ENCODE measurements at places on chromosomes 5 and 9.

DNA sequence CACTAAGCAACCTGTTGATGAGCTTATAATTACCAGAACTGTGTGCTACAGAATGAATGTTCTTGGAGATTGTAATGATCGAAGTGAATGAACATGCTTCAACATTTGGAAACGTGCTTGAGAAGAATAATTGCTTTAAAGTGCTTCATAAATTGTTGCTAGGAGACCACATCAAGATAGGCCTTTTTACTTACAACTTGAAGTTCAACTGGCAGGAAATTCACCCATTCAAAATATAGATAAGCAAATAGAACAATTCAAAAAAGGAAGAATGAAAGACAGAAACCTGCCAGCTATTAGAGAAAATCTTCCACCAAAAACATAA lies 38.0 kb upstream of the SLC44A1 start:
- DNase-seq: no peak

DNA sequence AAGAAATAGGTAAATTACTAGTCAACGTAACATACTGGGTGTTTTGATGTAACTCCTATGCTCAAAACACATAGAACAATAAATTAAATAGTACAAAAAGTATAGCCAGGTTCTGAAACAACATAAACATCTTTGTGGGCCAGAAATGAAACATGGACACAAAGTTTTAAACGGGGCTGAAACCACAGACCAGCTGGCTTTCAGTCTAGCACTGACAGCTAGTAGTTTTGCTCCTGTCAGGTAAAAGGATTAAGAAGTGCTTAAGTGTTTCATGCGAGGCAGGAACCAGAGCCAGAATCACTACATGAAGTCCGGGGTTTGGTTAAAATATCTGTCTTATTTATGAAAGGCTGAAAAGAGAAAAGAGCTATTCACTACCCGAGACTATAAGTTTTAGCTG lies 19.5 kb downstream of the DCAF10 start:
- no peak for DNase-seq

- no peak for DNase-seq
These were observed 6.1 kb downstream of the IL12B start for GRCh38 chr5:159324102-159324755.

GRCh38 chr9:13485068-13485596 lies 205.6 kb upstream of the MPDZ start:
- peak; percentile 78 for DNase-seq

- no peak for DNase-seq
These were observed 156.1 kb downstream of the SNX18 start for GRCh38 chr5:54673523-54674225.

DNA sequence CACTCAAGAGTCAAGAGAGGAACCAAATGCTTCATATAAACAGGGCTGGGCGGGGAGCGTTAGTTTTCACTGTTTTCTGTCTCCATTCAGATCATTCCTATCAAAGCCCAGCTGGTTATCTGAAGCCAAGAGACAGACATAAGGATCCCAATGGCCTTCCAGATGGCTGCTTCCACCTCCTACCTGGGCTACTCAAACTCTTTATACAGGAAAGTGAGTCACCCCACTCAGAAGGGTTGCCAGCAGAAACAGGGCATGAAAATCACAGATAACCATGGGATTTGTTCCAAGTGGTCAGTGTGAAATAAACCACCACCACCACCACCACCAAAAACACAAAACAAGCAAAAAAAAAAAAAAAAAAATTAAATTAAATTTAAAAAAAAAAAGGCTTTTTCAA lies 5.5 kb downstream of the PRSS3 start:
- no peak for DNase-seq

- no peak for DNase-seq
These were observed 3.0 kb downstream of the TLE4 start for GRCh38 chr9:79574781-79575180.

DNA sequence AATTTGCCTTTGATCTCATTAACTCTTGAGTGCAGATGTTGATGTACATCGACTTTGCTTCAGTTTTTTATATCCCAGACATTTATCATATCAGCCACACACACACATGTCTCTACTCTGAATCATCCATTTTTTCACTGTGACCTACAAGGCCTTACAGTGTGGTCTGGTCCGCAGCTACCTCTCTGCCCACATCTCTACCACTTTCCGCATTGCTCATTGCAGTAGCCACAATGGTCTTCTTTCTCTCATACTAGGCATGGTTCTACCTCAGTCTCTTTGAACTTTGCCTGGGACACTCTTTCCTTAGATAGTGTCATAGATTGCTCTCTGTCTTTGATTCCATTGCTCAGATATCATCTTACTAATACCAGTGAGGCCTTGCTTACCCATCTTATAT lies 87.9 kb upstream of the FSD1L start:
- DNase-seq: no peak

DNA sequence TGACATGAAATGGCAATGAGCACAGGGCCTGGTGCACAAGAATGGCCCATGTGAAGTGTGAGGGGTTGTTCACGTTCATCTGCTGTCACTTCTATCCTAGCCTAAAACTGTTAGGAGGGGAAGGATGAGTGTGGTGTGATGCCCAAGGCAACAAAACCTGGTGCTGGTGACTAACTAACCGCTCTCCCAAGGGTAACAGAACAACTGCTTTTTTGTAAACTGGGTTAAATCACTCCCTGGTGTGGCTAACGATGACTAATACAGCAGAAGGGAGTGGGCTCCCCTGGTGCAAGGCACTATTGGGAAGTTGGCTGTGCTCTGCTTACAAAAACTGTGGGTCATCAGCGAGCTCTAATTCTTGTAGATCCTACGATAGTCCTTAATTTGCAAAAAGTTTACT lies 103.2 kb upstream of the VCAN start:
- no peak for DNase-seq

DNA sequence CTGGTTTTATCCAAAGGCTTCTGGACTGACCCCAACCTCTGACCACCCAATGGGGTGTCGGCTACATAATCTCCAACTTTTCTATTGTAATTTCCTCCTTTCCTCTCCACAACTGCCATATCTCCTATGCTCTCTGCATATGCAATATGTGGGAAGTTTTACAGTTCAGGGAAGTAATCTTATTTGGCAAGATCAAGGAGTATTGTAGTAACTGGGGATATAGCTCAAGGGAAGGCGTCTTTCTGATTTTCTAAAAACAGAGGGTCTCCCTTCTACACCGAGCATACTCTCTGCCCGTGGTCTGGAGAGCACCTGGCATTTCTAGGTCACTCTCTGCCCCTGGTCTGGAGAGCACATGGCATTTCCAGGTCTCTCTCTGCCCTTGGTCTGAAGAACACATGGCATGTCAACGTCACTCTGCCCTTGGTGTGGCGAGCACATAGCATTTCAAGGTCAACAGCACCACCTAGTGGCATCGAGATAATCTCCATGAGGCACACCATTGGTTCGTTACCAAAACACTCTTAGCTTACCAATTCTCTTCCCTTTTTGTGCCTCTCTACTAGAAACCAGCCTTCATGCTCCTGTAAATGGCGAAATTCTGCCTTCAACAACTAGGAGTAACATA lies 616.4 kb upstream of the NUDT12 start:
- peak; percentile 27 for DNase-seq

GRCh38 chr5:103358305-103358995 lies 99.9 kb downstream of the MACIR start:
- no peak for DNase-seq

- no peak for DNase-seq
These were observed 203.0 kb downstream of the KDM4C start for GRCh38 chr9:6960777-6961176.

- DNase-seq: no peak
These were observed 13.4 kb upstream of the XPA start for GRCh38 chr9:97710356-97711222.

- no peak for DNase-seq
These were observed 119.6 kb downstream of the DROSHA start for GRCh38 chr5:31412324-31412723.

DNA sequence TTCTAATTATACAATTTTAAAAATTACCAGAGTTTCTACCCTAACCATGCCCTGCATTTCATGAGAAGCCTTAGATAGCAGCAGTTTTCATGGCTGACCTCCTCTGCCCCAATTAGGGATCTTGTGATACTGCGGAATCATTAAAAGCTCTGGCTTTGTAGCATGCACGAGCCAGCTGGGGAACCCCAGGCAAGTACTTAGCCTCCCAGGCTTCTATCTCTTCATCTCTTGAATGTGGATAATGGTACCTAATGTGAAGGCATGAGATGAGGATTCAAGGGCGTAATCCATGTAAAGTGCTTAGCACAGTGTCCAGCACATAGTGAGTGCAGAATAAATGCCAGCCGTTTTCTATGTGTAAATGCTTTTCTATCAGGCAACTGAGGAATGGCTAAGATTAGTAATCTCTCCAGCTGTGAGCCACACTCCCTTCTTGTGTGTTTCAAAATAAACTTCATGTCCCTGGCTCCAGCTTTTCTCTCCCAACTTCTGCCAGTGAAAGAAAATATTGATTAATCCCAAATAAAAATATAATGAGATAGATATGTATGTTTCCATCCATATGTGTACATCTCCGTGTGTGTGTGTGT lies 88.4 kb downstream of the APBA1 start:
- no peak for DNase-seq

GRCh38 chr5:123047706-123048105 lies 11.2 kb upstream of the PPIC start:
- DNase-seq: no peak

GRCh38 chr5:1907616-1908015 lies 24.9 kb upstream of the IRX4 start:
- DNase-seq: no peak

- no peak for DNase-seq
These were observed 16.7 kb upstream of the KIF27 start for GRCh38 chr9:83937861-83938455.

GRCh38 chr5:164431634-164432304 lies 926.4 kb downstream of the MAT2B start:
- no peak for DNase-seq

GRCh38 chr9:127509955-127510299 lies 58.6 kb downstream of the LRSAM1 start:
- no peak for DNase-seq

DNA sequence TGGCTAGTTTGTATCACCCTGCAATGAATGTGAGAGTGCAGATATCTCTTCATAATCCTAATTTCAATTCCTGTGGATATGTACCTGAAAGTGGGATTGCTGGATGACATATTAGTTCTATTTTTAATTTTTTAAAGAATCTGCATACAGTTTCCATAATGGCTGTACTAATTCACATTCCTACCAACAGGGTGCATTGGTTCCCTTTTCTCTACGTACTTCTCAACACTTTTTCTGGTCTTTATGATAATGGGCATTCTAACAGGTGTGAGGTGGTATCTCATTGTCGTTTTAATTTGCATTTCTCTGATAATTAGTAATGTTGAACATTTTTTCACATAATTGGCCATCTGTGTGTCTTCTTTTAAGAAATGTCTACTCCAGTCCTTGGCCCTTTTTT lies 927.5 kb downstream of the DTWD2 start:
- DNase-seq: no peak

GRCh38 chr5:115657881-115658233 lies 32.0 kb upstream of the TMED7 start:
- peak; percentile 25 for DNase-seq

DNA sequence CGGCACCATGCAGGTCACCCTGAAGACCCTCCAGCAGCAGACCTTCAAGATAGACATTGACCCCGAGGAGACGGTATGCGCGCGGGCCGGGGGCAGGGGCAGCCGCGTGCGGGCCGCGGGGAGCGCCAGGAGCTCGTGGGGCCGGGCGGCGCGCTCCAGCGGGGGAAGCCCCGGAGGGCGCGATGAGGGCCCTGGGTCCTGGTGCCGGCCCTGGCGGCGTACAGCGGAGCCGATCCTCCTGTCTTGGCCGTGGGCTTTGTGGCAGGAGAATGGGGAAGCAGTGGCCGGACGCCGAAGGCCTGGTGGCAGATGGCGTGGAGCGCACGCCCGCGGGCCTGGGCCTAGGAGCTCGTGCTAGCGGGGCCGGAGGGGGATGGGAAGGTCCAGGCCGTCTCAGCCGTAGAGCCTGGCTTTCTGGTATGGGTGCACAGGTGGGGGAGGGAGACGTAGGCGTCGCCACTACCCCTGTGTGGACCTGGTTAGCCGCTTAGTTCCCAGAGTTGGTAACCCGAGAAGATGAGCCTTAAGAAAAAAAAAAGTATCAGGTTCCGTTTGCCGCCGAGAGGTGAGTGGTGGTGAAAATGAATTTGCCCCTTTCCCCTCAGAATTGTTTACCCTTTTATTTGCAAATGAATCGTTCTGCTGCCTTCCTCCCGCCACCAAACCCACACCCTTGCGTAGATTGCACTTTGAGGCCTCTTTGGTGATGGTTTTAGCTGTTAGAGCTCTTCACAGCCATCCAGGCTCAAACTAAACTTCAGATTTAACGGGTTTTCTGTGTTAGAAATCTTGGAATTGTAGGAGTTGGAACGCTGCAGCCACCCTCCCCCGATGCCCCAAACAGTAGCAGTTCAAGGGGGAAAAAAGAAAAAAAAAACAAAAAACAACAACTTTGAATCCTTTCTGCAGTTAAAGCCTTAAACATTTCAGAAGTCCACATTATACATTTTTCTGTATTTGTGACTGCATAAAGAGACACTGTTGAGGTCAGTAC lies 841 bp downstream of the RAD23B start:
- DNase-seq: no peak

DNA sequence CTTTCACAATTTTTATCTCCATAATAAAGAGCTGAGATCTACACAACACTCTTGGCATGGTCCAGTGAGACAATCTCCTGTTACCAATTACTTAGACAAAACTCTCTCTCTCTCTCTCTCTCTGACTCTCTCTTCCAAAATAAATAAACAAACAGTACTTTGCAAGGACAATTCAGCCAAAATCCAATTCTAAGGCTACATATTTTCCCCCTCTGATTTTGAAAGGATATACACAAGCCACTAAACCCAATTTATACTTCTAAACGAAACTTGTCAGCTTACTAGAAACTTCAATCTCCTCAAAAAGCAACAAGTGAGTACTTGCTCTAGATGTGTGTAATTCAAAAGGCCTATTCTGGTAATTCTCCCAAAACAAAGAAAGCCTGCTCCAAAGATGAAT lies 26.3 kb upstream of the TNPO1 start:
- DNase-seq: no peak

DNA sequence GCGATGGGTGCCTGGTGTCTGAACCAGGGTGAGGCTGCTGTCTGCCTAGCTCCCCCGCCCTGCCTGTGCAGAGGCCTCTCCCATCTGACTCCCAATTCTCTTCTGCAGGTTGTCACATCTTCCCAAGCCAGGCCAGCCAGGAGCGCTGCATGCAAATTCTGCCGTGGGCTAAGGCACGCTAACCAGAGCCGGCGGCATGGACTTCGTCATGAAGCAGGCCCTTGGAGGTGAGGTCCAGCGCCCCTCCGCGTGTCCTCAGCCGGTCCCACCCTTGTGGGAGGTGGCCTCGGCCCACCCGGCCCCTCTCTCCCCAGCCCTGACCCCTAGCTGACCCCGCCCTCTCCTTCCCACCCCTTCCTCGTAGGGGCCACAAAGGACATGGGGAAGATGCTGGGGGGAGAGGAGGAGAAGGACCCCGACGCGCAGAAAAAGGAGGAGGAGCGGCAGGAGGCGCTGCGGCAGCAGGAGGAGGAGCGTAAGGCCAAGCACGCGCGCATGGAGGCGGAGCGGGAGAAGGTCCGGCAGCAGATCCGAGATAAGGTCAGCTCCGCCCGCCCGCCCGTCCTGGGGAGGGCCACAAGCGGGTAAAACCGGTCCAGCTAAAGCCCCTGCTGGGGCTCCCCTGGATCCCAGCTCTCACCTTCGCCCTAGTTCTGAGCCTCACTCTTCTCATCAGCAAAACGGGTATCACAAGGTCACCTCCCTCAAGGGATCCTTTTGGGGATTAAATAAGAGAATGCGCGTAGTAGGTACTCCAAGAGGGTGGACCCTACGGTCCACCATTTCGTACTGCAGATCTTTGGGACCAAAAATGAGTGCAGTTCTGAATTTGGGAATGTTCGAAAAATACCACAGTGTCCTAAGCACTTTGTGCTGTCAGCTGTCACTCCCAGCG lies 7.4 kb downstream of the CPLX2 start:
- no peak for DNase-seq

- DNase-seq: no peak
These were observed 2.0 kb downstream of the ATP6V0E1 start for GRCh38 chr5:172985596-172985995.
